Small intestine (tissue), 16 donors: ENCODE measurements at places on chromosomes 16 and 17. TPM values are rescaled to one million over a fixed set of nuclear protein-coding genes. Genes with fewer than 3 reads are reported as not detected.

The ZNF213 gene
- 12.3 TPM for polyA plus RNA-seq

DNA sequence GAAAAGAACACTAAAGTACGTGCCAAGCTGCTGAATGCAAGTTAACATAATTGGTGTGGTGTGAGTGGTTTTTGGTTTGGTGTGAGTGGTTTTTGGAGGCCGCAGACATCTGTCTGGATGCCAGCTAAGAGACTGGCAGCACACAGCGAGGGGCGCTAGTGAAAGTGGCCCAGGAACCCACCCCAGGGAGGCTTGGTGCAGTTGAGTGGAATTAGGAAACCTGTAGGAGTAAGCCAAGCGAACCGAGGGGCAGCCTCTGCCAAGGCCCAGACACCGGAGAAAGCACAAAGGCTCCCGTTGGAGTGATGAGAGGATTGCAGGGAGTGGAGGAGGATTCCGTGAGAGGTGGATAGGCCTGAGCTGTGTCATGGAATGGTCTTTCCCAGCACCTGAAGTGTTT lies 24.6 kb upstream of the SLC5A11 start:
- peaks cover 44% of the 10 kb centered on the region for H3K36me3 ChIP-seq
- no peak overlapping the region for H3K4me3 ChIP-seq
- no peak overlapping the region for H3K27ac ChIP-seq
- no peaks in the 10 kb centered on the region for H3K27me3 ChIP-seq
- H3K4me1 ChIP-seq: no peaks in the 10 kb centered on the region

DNA sequence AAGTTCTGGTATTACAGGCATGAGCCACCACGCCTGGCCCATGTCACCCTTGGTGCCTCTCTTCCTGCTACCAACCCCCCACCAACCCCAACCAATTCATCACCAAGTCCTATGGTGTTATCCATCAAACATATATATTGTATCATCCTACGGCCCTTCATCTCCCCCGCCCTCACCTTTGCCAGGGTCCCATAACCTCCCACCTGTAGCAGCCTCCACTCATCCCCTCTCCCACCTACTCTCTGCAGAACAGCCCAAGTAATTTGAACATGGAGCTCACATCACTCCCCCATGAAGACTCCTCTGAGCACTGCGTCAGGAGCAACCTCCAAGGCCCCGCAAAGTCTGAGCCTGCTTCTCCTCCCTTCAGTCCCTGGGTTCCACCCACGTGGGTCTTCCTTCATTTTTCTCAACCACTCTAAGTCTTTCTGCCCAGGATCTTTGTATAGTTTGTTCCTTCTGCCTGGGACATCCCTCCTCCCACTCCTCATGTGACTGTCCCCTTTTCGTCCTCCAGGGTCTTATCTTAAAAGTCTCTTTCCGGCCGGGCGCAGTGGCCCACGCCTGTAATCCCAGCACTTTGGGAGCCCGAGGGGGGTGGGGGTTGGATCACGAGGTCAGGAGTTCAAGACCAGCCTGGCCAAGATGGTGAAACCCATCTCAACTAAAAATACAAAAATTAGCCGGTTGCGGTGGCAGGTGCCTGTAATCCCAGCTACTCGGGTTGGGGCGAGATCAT lies 7.0 kb upstream of the HID1 start:
- H3K36me3 ChIP-seq: no peaks in the 10 kb centered on the region
- no peaks in the 10 kb centered on the region for H3K27me3 ChIP-seq
- H3K4me3 ChIP-seq: no peak overlapping the region
- peaks cover 6% of the 10 kb centered on the region for H3K4me1 ChIP-seq

DNA sequence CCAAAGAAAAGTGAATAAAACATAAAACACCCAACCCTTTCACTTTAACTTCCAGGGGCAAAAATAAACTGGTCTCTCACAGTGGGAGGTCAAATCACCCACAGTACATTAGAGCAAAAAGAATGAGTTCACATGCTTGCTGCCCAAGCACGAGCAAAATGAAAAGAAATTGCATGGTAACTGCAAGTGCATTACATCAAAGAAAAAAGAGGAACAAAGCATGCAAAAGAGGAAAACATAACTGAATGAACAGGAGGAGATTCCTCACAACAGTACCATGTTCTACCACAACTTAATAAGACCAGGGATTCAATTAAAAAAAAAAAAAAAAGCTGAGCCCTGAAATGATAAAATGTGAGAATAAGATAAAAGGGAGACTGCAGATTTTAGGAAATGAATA lies 12.3 kb downstream of the DNAH2 start:
- H3K27me3 ChIP-seq: no peaks in the 10 kb centered on the region
- H3K36me3 ChIP-seq: no peaks in the 10 kb centered on the region
- no peak overlapping the region for H3K27ac ChIP-seq
- DNase-seq: no peak

The SCGB1C2 gene
- not detected for polyA plus RNA-seq

The KRTAP4-1 gene
- not detected for polyA plus RNA-seq

The EFCAB5 gene
- not detected for polyA plus RNA-seq

DNA sequence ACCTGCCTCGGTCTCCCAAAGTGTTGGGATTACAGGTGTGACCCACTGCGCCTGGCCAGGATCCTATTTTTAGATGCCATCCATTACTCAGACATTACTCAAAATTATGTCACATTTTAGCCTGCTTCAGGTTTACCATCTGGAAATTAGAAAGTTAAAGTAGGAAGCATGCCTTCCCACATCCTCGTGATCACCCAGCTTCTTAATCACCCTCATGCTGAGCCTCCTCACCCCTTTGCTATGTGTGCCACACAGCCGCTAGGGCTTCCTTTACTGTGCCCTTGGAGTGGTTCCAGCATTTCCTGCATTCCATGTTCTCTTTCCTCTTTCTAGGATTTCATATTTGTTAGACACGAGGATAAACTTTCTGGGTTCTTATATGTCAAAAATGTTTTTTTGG lies 9.3 kb downstream of the ADORA2B start:
- no peak overlapping the region for H3K27ac ChIP-seq
- H3K4me3 ChIP-seq: no peak overlapping the region
- H3K27me3 ChIP-seq: no peaks in the 10 kb centered on the region
- no peaks in the 10 kb centered on the region for H3K36me3 ChIP-seq
- peaks cover 8% of the 10 kb centered on the region for H3K4me1 ChIP-seq
- no peak for DNase-seq

The MYLK3 gene
- 0.04 TPM for polyA plus RNA-seq

The NGFR gene
- polyA plus RNA-seq: 2.8 TPM

DNA sequence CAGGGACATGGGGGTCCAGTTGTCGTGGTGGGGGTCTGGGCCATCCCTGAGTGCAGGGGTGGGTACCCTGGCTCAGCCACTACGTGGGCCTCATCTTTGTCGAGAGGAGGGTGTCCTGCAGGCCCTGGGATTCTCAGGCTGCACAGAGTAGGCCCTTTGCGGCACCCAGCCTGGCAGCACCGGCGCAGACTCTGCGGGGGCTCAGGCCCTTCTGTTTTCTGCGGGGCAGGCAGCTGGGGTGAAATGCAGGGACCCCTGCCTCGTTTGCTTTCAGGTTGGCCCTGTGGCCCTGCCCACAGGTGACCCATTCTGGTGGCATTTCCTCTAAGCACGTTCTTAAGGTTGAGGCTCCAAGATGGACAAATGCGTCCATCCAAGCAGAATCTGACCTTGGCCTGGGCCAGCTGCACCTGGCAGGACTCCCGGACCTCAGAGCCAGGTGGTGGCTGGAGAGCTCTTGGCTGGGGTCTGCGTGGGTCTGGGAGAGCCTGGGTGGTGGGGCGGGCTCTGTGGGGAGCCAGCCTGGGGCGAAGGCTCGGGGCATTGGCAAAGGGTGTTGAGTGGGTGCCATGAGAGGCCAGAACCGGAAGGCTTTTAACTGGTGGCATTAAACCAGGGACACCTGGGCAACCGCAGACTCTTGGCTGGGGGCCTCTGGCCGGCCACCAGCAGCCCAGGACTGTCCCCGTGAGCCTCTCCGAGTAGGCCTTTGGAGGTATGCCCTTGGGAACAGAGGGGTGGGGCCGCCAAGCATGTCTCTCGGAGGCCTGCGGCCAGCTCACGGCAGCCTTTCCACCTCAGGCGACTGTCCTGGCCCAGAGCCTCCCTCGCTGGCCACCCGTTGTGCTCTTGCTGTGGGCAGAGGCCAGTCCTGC lies 16.9 kb downstream of the PRSS27 start:
- no peak overlapping the region for H3K4me3 ChIP-seq
- H3K27ac ChIP-seq: no peak overlapping the region
- no peaks in the 10 kb centered on the region for H3K27me3 ChIP-seq
